ENCODE measurements at places on chromosomes 11 and 22. TPM values are rescaled to one million over a fixed set of nuclear protein-coding genes. Genes with fewer than 3 reads are reported as not detected.

Gene OR10D3
- 0.17 TPM for total RNA-seq

Gene C1QTNF4
- total RNA-seq = 5.9 TPM

Gene LRRC32
- total RNA-seq = 0.27 TPM

Gene FBLN1
- total RNA-seq = 47.7 TPM

Gene RFPL1
- total RNA-seq = 0.50 TPM

Gene SLC22A25
- 0.13 TPM for total RNA-seq

Gene IGSF22
- total RNA-seq = 0.57 TPM

Gene NXPE1
- total RNA-seq = not detected

Gene HDAC10
- 9.0 TPM for total RNA-seq

Gene SYTL2
- 1.6 TPM for total RNA-seq

Gene CD3E
- total RNA-seq = 1.3 TPM

Gene OR51B4
- total RNA-seq = 0.90 TPM

Gene MMP13
- total RNA-seq = not detected

Gene OR8D1
- total RNA-seq = not detected

Gene ART1
- total RNA-seq = 0.45 TPM

Gene SCGB2A2
- total RNA-seq = not detected

Gene AMOTL1
- total RNA-seq = 20.1 TPM

Gene ROM1
- 3.3 TPM for total RNA-seq

Gene OR6T1
- total RNA-seq = not detected

Gene MS4A12
- not detected for total RNA-seq

Gene SLC5A12
- total RNA-seq = 4.0 TPM

Gene GGT1
- 3.2 TPM for total RNA-seq

Gene POU2AF1
- total RNA-seq = 0.78 TPM

All from motor neuron (in vitro differentiated cells).